HL-60 (cell line): ENCODE measurements at places on chromosomes 1 and 21.

GRCh38 chr1:86191958-86192357, 35.4 kb upstream of the COL24A1 start:
- no peak for DNase-seq

DNA sequence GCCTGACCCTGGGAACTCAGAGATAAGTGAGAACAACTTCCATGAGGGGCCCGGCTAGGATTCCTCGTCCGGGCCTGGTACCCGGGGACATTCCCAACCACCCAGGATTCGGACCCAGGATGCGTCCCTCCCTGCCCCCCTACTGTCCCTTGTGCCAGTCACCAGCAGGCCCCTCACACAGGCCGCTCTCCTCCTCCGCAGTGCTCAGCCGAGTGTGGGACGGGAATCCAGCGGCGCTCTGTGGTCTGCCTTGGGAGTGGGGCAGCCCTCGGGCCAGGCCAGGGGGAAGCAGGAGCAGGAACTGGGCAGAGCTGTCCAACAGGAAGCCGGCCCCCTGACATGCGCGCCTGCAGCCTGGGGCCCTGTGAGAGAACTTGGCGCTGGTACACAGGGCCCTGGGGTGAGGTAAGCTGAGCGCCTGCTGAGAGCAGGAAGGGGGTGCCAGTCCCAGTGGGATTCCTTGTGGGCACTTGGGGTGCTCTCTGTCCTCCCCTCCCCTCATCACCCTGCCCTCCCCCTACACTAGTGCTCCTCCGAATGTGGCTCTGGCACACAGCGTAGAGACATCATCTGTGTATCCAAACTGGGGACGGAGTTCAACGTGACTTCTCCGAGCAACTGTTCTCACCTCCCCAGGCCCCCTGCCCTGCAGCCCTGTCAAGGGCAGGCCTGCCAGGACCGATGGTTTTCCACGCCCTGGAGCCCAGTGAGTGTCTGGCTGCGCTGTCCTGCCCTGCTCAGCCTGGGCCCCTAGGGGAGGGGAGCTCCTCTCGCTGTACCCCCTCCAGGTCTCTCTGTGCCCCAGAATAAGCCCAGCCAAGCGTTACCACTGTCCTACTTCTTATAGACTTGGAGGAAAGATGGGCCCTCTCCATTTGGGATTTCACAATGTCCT, 9.8 kb downstream of the ADAMTSL4 start:
- DNase-seq: no peak

GRCh38 chr1:231099996-231100767, 60.1 kb upstream of the FAM89A start:
- DNase-seq: no peak

GRCh38 chr1:88298506-88298905, 385.6 kb upstream of the PKN2 start:
- DNase-seq: no peak

DNA sequence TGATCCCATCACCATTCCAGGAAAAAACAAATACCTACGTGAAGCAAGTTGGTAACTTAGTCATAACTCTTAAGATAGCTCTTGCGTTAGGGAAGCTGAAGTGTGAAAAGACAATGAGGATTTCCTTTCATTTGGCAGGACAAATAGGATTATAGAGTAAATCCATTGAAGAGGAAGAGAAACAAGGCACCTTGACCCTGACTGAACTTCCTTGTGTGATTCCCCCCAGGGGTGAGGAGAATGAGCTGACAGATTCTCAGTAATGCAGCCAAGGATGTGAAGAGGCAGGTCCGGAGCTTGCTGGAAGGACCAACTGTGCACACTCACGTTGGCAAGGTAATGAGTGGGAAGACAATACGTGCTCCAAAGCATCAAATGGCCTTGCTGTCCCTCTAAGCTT, 55.0 kb upstream of the HMCN1 start:
- DNase-seq: no peak

- DNase-seq: no peak
These were observed 144.1 kb upstream of the ADAMTS5 start for GRCh38 chr21:27110956-27111355.

GRCh38 chr21:14875704-14876523, 188.9 kb downstream of the NRIP1 start:
- DNase-seq: no peak

GRCh38 chr1:94595658-94596057, 54.1 kb upstream of the F3 start:
- no peak for DNase-seq

DNA sequence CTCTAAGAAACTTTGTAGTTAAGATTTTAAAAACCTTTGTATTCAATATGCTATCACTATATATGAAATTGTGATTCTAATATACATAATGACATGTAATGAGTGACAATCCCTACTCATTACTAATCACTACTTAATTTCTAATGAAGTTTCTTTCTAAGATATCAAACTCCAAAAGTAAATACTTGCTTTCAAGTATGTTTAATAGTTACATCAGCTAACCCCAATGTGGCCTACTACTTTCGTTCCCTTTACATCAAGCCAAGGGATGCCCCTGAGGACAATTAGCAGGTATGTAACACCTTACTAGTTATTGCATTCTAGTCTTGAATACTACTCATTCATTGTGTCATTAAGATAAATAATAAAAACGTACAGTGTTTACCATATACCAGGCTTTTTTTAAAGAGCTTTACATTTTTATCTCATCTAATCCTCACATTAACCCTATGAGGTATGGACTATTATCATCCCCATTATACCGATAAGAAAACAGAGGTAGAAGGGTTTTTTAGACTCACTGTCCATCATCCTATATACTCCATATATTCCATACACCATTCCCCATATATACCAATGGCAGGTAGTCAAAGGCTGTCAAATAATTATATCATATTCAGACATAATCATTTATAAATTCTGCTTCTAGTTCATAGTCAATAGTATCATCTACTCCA, 4.2 kb downstream of the PPP1R15B start:
- no peak for DNase-seq

DNA sequence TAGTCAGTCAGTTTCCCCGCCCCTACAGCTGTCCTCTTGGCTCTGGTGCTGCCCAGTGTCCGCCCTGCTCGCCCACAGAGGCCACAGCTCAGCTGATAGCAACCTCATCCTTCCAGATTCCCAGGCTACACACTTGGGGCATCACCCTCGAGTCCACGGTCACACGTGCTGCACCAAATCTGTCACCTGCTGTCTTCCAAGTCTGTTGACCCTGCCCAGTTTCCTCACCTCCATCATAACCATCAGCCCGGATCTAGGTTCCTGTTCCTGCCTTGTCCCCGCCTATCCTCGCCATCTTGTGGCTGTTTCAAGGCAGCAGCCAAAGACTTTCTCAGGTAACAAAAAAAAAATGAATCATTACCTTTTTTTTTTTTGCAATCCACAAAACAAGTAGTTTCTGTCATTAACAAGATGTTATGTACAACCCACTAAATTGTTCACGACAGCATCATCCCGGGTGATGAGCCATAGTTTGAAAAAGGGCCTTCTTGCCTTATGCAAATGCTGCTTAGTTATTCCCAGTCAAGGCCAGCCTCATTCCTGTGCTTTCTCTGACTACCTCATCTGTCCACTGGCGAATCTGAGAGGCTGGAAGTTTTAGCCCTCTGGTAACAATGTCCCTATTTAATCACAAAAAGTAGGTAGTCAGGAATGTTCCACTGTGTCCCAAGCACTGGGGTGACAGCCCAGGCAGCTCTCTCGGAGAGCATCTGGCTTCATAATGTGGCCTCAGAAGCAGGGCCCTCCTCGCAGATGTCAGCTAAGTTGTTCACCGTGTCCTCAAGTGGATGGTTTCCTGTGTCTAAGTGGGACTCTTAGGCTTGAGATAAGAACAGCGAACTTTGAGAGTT, 4.9 kb upstream of the MIIP start:
- DNase-seq: peak; percentile 43

- DNase-seq: no peak
These were observed 5.7 kb upstream of the ZNF697 start for GRCh38 chr1:119653839-119654170.

GRCh38 chr1:189530162-189530561, 947.5 kb downstream of the BRINP3 start:
- no peak for DNase-seq

DNA sequence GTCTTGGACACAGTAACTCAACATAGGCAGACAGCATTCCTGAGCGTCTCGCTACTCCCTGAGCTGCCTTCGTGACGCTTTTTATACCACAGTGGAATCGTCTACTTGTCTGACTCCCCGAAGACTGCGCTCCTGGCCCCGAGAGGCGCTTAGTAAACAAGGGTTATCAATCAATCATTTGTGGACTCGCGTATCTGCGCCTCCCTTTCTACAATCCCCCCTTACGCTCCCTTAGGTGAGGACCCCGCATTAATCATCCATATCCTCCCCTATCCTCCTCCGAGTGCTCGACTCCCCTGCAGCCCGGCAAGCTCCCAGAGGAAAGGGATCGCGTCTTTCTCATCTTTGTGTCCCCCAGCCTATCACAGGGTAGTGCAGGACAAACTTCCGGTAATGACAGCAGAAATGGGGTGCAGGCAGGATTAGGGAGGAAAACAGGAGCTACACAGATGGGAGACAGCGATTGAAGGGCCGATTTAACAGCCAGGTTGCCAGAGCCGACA, 522 bp downstream of the TMEM59 start:
- peak; percentile 50 for DNase-seq

DNA sequence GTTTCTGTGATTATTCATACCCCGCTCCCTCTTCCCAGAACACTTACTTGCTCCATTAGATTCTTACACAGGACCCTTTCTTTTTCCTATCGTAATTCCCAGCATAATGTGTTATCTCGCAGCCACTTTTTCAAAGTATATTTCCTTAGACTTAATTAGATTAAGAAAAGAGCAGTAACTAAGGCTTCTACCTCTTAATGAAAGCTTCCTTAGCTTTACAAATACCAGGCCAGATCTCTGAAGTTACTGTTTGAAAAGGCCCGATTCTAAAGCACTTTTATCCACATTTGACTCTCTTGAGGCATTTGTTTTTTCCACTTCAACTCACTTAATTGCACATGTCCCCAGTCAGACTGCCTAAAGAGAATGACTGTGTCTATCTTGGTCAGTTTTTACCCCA, 1264.3 kb upstream of the ADGRL2 start:
- DNase-seq: no peak

- peak; percentile 43 for DNase-seq
These were observed 31.1 kb downstream of the EEIG2 start for GRCh38 chr1:108590957-108591356.

DNA sequence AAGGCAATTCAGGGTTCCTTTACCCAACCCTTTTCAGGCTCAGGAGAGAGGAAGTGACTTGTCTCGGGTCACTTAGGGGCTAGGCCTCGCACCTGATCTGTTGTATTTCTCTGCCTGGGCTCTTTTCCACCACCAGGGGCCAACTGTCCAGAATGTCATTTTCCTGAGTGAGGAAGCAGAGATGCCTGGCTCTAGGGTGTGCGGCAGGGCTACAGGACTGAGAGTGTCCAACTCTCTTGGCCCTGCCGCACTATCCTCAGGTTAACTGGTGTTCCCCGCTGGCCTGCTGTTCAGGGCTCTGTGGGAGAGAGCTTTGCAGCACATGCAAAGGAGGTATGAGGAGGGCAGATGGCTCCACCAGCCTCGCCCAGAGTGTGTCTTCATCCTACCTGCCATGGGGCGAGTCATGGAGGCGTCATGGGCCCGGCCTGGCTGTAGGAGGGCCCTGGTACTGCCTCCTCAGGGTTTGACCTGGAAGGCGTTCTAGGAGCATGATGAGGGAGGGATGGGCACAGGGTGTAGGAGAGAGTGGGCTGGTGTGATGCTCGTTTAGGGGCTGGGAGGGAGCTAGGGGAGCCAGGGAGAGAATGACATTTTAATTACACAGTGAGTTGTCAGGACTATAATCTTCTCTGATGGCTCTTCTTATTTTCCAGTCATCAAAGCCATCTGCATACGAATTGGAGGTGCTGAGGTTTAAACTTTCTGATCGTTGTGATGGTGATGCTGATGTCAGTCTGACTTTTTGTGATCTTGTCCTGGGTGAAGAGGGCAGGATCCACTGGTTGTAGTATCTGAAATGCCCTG, 128.3 kb downstream of the NOS1AP start:
- no peak for DNase-seq

GRCh38 chr1:165443539-165444311, 1.2 kb downstream of the RXRG start:
- no peak for DNase-seq

DNA sequence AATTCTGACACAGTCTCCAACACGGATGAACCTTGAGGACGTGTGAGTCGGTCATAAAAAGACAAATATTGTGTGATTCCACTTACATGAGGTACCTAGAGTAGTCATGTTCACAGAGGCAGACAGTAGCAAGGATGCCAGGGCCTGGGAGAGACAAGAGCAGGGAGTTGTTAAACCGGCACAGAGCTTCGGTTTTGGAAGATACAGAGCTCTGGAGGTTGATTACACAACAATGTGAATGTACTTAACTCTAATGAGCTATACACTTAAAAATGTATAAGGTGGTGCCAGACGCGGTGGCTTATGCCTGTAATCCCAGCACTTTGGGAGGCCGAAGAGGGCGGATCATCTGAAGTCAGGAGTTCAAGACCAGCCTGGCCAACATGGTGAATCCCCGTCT, 37.8 kb upstream of the NEK2 start:
- DNase-seq: no peak

- DNase-seq: no peak
These were observed 859.3 kb downstream of the KCNT2 start for GRCh38 chr1:195748969-195749368.

DNA sequence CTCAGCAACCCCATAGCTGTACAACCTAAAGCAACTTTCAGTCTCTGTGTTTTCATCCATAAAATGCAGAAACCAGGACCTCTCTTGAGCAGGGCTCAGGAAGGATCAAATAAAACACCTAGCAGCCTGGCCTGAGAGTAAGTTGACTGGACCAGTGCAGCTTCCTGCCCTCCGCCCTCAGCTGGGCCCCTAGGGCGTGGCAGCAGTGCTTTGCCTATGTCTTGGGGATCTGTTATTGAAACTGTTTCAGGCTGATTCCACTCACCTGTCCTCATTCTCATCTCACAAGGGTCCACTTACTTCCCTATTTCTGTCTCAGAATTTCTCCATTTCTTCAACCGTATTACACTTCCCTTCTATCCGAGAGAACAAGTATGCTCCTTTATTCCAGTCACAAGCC, 17.3 kb downstream of the LRRC42 start:
- no peak for DNase-seq

GRCh38 chr1:50517488-50517887, 94.2 kb upstream of the DMRTA2 start:
- DNase-seq: no peak

GRCh38 chr1:229323201-229323600, 19.6 kb downstream of the CCSAP start:
- no peak for DNase-seq

DNA sequence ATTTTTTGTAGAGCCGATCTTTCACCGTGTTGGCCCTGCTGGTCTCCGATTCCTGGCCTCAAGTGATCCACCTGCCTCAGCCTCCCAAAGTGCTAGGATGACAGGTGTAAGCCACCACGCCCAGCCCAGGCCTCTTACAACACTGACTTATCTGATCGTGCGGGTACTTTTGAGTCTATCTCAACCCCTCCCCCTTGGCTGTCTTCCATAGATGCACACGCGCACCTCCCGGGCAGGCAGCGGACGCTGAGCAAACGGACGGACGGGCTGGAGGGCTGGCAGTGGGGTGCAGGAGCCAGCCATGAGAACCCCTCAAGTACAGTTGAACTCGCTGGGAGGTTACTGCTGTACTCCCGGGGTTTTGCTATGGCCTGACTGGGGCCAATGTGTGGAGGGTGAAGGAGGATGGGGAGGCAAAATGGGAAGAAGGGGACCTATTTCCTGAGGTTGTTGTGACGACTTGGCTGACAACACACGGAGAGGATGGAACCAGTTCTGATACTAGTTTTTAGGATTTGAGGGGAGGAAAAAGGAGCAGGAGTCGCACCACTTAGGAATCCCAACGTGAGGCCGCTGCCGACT, 959 bp downstream of the CD58 start:
- no peak for DNase-seq

GRCh38 chr1:56425494-56426037, 153.8 kb downstream of the PLPP3 start:
- no peak for DNase-seq
